ENCODE measurements at places on chromosomes 5 and 9. TPM values are rescaled to one million over a fixed set of nuclear protein-coding genes. Genes with fewer than 3 reads are reported as not detected.

The GPR151 gene
- total RNA-seq: not detected

The GABRA1 gene
- total RNA-seq: not detected

The KCNIP1 gene
- not detected for total RNA-seq

The GMCL2 gene
- not detected for total RNA-seq

The TGFBI gene
- 483 TPM for total RNA-seq

The FBN2 gene
- 67.5 TPM for total RNA-seq

The IL4 gene
- total RNA-seq: not detected

The SMU1 gene
- total RNA-seq: 37.8 TPM

The PITX1 gene
- total RNA-seq: 10.3 TPM

The RAB24 gene
- total RNA-seq: 18.5 TPM

The INSL4 gene
- total RNA-seq: not detected

The AFAP1L1 gene
- total RNA-seq: 5.3 TPM

The C9orf50 gene
- not detected for total RNA-seq

The MLLT3 gene
- 21.1 TPM for total RNA-seq

The CHSY3 gene
- total RNA-seq: 1.4 TPM

The PTPN3 gene
- total RNA-seq: 0.72 TPM

The CCL27 gene
- 0.18 TPM for total RNA-seq

The SNX2 gene
- total RNA-seq: 54.7 TPM

The ZNF354C gene
- total RNA-seq: 5.6 TPM

The TMEFF1 gene
- total RNA-seq: 0.90 TPM

The IFNW1 gene
- total RNA-seq: not detected

The RANBP17 gene
- total RNA-seq: 29.7 TPM

The DNM1 gene
- 13.6 TPM for total RNA-seq

The ANKRD55 gene
- not detected for total RNA-seq

Measured in IMR-90 (cell line).